Osteoblast (primary cell): ENCODE measurements at places on chromosomes 3 and 15.

DNA sequence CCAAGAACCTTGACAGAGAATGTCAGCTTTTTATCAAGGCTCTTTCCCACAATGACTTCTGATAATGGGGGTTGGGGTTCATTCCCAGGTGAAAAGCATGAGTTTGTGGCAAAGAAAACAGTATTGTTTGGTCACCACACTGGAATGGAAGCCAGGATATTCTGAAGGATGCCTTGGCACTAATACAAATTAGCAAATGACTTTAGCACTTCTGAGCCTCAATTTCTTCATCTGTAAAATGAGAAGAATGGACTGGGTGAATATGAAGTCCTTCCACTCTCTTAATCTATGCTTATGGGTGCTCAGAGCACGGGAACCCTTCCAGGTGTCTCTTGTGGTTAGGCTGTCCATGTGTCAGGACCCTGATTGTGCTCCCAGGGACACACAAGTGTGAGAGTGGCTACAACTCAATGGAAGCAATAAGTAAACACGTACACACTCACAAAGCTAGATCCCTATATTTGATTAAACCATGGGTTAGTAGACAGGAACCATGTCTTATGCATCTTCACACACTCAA lies 21.4 kb downstream of the RAB27A start:
- no peak for DNase-seq

DNA sequence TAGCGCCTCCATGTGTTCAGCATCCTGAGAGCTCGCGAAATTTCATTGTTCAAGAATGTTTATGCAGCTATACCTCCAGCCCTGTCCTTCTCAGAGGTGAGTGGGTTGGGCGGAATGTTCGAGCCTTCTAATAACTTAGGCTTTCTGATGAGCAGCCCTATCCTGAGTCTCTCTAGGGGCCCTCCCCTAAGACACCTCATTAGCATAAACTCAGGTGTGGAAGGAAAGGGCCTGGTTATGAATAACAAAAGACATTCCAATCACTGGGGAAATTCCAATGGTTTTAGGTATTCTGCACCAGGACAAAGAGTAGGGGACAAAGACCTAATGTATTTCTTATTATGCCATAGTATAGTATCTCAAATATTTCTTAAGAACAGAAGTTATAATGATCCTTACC lies 138.1 kb upstream of the PDZRN3 start:
- no peak for DNase-seq

DNA sequence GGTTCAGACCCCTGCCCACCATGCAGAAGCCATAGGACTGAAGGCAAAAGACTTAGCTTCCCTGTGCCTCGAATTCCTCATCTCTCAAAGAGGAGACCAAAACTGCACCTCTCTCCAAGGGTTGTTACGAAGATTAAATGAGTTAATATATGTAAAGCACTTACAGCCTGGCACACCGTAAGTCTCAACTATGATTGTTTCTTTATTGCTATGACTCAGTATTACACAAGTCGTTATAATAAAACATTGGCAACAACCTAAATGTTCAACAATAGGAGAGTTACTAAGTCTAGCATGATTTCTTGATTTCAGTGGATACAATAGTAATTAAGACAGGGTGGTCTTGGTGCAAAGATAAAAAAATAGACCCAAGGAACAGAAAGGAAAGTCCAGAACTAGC lies 19.6 kb upstream of the FGD5 start:
- no peak for DNase-seq

- no peak for DNase-seq
Measured at GRCh38 chr3:120300971-120301370, 15.9 kb upstream of the GPR156 start.

DNA sequence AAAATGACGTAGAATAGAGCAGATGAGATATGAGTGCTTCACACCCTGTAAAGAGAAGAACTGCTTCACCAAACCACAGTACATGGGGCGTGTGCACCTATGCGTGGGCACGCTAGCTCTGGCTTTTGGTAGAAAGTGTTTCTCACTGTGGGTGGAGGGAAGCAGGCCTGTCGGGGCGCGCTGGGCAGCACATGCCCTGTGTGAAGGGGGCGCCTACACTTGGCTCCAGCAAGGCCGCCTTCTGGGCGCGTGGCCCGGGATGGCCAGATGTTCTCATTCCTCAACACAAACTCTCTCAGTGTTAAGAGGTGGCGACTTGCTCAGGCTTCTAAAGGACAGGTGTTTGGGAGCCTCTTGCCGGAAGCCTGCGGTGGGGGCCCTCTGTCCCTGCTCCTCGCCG lies 90.0 kb downstream of the FBLN2 start:
- peak; percentile 75 for DNase-seq

DNA sequence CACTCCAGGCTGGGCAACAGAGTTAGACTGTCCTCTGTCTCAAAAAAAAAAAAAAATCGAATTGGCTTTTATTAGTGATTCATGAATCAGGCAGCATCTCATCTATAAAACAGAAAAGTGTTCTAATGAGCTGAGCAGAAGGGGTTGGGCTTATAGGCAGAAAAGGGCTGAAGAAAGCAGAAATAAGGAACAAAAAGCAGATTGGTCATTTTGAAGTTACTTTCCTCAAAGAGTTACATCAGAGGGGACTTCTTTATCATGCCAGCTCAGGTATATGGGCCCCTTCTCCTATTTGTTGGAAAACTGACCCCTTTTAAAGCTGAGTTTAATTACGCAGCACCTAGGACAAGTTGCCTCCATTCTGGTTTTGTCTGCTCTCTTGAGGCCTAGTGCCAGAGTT lies 722 bp upstream of the POGLUT1 start:
- DNase-seq, result no peak

GRCh38 chr15:59394166-59394661 lies 21.5 kb upstream of the MYO1E start:
- DNase-seq, result no peak
